ENCODE measurements at places on chromosomes 11 and 22.

DNA sequence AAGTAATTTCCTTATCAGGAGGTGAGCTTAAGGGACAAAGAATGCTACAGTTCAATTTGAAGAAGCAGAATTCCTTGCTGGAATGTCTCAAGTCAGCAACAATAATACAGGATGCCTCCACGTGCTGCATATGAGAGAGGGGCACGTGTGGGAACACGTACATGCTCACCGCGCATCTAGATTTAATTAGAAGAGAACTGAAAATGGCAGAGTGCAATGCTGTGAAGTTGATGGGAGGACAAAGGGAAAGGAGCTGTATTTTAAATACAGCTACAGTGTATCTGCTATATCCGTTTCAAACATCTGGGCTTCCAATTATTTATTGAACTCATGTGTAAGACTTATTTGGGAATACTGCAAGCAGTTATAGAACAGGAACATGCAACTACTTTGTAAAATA is 328.7 kb downstream of the SOX6 start:
- no peak for DNase-seq

- no peak for DNase-seq
Measured at GRCh38 chr22:45093609-45094008, 70.1 kb upstream of the NUP50 start.

DNA sequence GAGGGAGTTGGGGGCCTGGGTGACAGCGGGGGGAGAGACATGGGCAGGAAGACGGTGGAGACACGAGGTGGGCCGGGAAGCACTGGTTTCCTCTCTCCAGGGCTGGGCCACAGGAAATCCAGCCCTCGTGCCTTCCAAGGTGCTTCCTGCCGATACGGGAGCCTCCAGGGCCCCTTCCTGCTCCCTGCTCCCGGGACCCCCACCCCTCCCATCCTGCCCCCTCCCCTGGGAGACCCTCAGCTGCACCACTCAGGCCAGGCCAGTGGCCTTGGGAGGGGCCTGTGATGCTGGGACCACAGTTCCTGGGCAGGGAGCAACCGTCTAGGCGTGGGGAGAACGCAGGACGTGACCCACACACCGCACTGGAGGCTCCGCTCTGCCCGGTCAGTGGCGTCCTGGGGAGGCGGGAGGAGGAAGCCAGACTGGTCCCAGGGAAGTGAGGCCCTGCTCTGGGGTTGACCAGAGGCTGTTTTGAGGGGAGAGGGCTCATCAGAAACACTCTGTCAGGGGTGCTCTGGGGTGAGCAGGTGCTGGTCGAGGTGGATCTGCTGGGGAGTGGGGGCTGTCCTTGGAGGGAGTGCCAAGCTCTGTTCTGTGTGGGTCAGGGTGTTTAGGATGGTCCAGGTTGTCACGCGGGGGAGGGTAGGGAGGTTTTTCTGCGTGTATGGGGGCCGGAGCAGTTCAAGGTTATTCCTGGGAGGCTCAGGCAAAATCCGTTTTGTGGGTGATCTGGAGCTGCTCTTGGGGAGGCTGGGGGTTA is at the start of gene SHANK3:
Gene SHANK3 (plus strand): TSS at position 353 of the 760 bp plus-strand sequence.
- DNase-seq = no peak

DNA sequence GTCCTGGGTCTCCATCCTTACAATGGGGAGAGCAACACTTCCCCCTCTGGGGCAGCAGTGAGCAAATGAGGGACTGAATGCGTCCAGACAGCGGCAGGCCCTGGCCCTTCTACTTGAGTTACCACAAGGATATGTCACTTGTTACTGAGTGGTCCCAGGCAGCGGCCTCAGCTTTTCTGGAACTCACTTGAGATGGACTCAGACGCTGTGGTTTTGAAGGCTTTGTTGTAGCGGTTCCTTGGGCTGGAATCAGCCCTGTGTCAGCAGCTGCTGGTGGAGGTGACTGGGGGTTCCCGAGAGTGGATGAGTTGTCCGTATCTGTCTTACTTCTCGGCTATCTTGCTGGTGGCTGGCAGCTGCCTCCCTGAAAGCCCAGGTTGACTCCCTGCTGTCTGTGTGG is 77.0 kb downstream of the MICAL2 start:
- DNase-seq = no peak

DNA sequence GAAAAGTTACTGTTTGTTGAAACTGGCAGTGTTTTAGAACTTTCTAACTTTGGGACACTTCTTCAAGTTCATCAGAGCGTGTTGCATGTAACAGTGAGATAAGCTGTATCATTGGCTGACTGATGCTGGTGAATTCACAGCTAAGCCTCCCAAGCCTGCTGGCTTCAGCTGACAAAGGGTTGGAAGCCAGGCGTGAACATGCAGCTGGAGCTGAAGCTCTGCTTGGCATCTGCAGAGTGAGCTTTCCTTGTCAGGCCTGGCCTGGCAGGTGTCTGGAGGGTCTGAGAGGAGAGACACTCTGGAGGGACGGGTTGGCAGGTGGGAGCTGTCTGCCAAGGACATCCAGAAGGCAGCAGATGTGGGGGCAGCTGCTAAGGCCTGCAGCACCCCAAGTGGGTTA is 1.5 kb downstream of the AMPD3 start:
- DNase-seq = no peak

DNA sequence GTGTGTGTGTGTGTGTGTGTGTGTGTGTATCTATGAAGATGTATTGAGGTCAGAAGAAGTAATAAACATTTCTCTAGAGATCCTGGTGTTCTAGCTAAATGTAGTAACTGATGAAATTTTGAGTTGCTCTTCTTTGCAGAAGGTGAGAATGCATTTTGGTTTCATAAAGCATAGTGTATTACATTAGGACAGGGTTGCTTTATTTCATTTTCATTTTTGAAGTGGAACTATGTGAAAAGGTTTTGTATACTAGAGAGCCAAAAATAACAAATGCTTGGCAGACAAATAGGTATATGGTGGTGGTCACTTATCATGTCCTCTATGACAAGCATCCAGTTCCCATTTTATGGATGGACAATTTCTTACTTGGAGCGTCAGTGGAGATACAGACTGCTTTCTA is 99.0 kb downstream of the CASP12 start:
- DNase-seq = no peak

GRCh38 chr11:90629229-90629806 is 406.5 kb upstream of the CHORDC1 start:
- no peak for DNase-seq

DNA sequence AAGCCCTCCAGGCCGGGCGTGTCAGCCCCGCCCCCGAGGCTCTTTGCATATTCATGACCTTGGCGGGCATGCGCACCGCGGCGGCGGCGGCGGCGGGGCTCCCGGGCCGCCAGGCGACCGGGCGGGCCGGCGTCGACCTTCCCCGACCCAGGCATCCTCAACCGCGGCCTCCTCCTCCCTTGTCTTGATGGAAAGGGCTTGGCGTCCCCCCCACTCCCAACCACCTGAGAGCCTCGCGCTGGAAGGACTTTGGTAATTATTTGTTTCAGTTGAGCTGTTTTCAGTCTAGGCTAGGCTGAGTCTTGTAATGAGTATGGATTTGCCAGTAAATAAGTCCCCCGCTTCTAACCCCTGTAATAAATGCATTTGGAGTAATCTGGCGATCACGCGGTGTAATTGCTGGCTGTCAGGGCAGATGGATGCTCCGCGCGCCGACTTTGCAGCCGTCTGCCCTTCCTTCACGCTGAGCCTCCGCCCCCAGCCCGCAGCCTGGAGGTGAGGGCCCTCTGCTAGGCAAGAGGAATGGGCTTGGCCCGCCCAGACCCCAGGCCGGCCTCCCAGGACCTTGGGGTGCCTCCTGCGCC is 25.2 kb downstream of the FLRT1 start:
- DNase-seq = peak; percentile 94

DNA sequence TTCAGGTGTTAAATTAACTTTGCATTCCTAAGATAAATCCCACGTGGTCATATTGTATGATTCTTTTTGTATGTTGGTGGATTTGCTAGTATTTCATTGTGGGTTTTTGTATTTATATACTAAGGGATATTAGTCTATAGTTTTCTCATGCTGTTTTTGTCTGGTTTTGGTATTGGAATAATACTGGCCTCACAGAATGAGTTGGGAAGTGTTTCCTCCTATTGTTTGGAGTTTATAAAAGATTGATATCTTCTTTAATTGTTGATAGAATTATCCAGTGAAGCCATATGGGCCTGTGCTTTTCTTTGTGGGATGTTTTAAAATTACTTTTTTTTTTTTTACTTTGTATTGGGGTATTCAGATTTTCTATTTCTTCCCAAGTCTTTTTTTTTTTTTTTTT is 59.8 kb downstream of the QSER1 start:
- no peak for DNase-seq

DNA sequence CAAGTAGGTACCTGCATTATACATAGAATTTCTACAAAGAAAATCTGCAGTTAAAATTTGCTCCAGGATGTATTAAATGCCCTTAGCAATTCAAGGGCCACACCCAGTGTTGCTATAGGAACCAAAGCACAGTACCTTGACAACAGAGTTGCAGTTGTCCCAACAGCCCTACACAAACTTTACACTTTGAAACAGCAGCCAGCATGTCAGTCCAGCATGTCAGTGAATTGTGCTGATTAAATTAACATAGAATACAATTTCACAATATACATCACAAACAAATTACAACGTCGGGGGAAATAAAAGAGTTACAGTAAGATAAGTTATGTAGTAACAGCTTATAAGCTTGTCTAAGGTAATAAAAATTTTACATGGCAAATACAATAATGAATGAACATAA is 389.2 kb downstream of the SOX6 start:
- DNase-seq = no peak

DNA sequence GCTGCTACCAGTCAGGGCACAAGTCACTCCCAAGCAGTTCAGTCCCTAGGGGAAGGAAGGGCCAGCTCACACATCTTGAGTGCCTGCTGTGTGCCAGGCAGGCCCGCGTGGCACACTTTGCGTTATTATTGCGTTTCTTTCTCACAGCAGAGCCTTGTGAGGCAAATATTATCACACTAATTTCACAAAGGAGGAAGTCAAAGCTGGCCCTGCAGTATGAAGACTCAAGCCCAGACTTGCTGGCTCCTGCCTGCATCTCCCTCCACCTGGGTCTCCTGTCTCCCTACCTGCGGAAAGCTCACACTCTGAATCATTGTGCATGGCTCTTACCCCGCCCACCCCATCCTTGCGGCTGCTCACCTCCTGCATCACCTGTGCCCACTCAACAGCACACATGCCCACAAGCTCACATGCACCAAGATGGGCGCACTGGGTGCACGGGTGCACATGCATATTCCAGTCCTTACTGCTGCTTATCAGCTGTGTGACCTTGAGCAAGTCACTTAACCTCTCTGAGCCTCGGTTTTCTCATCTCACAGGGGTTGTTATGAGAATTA is 31.7 kb upstream of the P2RY2 start:
- no peak for DNase-seq

- no peak for DNase-seq
Measured at GRCh38 chr11:85813721-85814120, 2.8 kb upstream of the SYTL2 start.

DNA sequence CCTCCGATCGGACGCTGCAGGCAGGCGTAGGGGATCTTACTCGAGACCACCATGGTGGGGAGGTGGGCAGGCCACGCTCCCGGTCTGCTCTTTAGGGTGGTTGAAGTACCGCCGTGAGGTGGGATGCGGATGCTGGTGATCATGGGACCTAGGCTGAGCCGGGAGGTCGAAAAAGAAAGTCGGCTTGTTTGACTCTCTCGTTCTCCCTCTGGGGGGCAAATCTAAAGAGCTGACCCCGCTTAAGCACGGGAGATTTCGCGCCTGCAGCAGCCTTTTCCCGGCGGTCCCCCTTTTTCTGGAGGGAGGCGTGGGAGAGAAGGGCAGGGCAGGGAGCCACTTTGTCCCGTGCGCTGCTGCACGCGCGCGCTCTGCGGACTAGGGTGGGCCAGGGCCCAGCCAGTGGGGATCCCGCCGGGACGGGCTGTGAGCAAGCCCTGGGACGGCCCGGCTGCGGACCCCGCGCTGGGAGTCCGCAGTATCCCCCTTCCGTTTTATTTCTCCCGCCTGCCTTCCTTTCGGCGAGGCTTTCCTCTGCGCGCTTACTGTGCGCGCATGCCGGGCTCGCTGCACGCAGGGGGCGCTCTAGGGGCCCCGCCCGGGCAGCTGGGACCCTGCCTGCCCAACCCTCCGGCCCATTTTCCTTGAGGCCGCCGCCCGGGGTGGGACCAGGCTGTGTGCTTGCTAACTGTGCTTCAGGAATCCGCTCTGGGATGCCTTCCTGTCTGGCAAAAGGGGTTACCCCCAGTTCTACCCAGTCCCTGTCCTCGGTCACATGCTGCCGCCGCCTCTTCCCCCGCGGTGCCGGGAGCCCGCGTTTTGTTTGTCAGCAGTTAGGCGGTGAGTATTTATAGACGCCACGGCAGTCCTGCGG is 81.0 kb downstream of the PRR5L start:
- DNase-seq = no peak

- DNase-seq = no peak
Measured at GRCh38 chr11:99932684-99933083, 754.4 kb upstream of the ARHGAP42 start.

DNA sequence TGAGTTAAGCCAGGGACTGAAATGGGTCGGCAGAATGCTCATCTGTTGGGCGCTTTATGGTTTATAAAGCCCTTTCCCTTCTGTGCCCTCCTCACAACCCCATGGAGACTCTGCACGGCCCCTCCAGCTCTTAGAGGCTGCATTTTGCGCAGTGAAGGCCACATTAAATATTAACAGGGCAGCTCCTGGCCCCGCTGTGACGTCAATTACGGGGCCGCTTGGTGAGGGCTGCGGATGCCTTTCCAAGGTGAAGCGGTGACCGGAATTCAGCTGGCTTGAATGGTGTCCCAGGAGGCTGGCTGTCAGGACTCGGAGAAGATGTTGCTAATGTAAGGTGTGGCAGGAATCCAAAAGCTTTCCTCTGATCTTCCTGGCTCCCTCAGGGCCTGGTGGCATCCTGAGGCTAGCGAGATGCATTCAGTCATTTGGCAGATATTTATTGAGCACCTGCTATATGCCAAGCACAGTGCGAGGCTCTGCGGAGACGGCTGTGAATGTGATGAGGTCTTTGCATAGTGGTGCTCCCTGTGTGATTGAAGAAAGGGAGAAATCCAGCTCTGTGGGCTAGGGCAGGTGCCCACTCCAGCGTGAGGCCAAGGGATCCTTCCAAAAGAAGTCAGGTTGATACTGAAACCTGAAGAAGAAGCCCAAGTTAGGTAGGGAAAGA is 10.4 kb upstream of the YWHAH start:
- no peak for DNase-seq

DNA sequence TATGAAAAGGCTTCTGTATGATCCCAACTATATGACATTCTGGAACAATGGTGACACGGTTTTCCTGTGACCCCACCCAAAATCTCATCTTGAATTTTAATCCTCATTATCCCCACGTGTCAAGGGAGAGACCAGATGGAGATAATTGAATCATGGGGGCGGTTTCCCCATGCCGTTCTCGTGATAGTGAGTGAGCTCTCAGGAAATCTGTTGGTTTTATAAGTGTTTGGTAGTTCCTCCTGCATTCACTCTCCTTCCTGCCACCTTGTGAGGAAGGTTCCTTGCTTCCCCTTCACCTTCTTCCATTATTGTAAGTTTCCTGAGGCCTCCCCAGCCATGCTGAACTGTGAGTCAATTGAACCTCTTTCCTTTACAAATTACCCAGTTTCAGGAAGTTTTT is 53.1 kb upstream of the TSPAN18 start:
- no peak for DNase-seq

Data from GM12891 (cell line).